ENCODE measurements at places on chromosomes 13 and 19. TPM values are rescaled to one million over a fixed set of nuclear protein-coding genes. Genes with fewer than 3 reads are reported as not detected.

The NKPD1 gene
- total RNA-seq: 0.44 TPM

The LYL1 gene
- total RNA-seq: 8.8 TPM

The CDC42EP5 gene
- 42.5 TPM for total RNA-seq

The RGL3 gene
- total RNA-seq: 4.7 TPM

The THSD8 gene
- not detected for total RNA-seq

The SOX1 gene
- 1.6 TPM for total RNA-seq

The ONECUT3 gene
- not detected for total RNA-seq

The ACER1 gene
- total RNA-seq: 0.11 TPM

The APC2 gene
- total RNA-seq: 46.3 TPM
